ENCODE measurements at places on chromosomes 11 and 22. TPM values are rescaled to one million over a fixed set of nuclear protein-coding genes. Genes with fewer than 3 reads are reported as not detected.

Gene OR52E8
- total RNA-seq: not detected

Gene CLCF1
- 39.1 TPM for total RNA-seq

Gene SAA1
- total RNA-seq: 0.42 TPM

Gene DEPDC7
- 10.1 TPM for total RNA-seq

Gene TXNRD2
- 43.9 TPM for total RNA-seq

Gene PARVA
- 28.6 TPM for total RNA-seq

Gene STX3
- 24.6 TPM for total RNA-seq

Gene SCUBE2
- 0.73 TPM for total RNA-seq

Gene PLEKHB1
- 0.46 TPM for total RNA-seq

Gene SYCE3
- not detected for total RNA-seq

Gene AQP11
- 2.7 TPM for total RNA-seq

Gene THRSP
- not detected for total RNA-seq

Gene GLYAT
- not detected for total RNA-seq

Gene ZNF70
- 0.91 TPM for total RNA-seq

Gene MUC5AC
- total RNA-seq: 2.3 TPM

Gene ELFN2
- 10.1 TPM for total RNA-seq

Gene EMID1
- total RNA-seq: 0.16 TPM

Measured in A549 treated with CORT108297 at 1 μM for 4 hours (cell line).